Neural progenitor cell (in vitro differentiated cells): ENCODE measurements at places on chromosomes 4 and X.

DNA sequence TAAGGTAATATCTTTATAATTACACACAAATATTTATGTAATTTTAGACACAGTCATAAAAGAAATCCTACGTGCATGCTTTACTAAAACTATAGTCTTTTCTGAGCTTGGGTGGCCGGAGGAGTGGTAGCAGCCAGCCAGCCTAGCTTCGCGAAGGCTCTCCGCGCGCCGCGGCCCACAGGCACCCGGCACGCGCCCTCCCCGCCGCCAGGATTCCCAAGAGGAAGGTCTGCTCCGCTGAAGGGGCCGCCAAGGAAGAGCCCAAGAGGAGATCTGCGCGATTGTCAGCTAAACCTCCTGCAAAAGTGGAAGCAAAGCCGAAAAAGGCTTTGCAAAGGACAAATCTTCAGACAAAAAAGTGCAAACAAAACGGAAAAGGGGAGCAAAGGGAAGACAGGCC is 8.7 kb upstream of the PJA1 start:
- peak; percentile 59 for DNase-seq

GRCh38 chr4:87916626-87917025 is 58.9 kb upstream of the SPP1 start:
- DNase-seq, result no peak

DNA sequence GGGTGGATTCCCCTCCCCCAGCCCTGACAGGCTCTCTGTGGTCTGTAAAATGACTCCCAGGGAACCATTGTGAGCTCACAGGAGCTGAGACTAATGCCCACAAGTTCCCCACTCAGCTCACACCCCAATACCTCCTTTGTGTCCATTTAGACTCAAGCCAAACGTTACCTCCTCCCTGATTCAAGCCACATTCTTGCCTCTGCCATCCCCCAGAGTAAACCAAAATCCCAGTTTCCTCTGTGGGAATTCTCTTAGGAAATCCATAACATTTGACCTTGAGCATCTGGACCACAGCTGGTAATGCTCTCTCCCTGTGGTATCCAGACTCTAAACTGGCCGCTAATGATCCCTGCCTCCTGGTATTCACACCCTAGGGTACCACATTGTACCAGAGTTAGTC is 26.3 kb upstream of the KDM5C start:
- DNase-seq, result peak; percentile 72

DNA sequence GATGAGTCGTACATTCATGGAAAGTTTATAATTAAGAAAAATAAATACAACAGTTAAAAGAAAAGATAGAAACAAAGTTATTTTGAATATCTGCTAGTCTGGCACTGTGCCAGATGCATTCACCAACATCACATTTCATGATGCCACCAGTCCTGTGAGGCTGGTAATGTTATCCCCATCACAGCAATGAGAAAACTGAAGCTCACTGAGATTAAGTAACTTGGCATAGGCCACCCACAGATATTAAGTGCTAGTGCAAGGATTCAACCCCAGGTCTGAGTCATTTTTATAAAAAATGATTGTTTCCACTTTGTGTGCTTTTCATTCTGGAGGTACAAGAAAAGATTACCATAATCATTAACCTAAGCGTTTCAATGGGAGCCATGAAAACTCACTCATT is 65.0 kb upstream of the IL15 start:
- DNase-seq, result no peak

GRCh38 chr4:6027392-6027791 is 9.2 kb upstream of the C4orf50 start:
- no peak for DNase-seq

GRCh38 chr4:136277741-136278140 is 1254.6 kb downstream of the PCDH18 start:
- no peak for DNase-seq

DNA sequence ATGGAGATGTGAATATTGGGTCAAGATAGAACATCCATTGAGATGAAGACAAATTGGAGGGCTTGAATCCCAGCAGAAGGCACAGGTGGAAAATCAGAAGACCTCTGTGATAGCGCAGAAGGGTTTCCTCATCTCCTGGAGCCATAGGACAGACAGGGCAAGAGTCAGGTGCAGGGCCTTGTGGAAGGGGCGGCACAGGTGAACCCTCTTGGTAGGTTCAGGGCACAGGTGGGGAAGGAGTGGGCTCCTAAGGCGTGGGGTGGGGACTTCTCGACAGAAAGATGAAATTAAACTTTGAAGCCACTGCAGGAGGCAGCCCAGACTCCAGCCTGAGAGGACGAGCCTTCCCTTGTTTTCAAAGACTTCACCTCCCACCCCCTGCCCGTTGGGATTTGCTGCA is 9.3 kb upstream of the RGS12 start:
- no peak for DNase-seq

- DNase-seq, result no peak
These were observed 915 bp upstream of the RAB33B start for GRCh38 chr4:139453041-139453370.

- DNase-seq, result no peak
These were observed 260.5 kb downstream of the SPATA18 start for GRCh38 chr4:52311464-52312125.

- no peak for DNase-seq
These were observed 72.7 kb upstream of the AADAT start for GRCh38 chr4:170162416-170162815.

GRCh38 chr4:138560448-138560847 is 318.3 kb upstream of the SLC7A11 start:
- DNase-seq, result no peak

DNA sequence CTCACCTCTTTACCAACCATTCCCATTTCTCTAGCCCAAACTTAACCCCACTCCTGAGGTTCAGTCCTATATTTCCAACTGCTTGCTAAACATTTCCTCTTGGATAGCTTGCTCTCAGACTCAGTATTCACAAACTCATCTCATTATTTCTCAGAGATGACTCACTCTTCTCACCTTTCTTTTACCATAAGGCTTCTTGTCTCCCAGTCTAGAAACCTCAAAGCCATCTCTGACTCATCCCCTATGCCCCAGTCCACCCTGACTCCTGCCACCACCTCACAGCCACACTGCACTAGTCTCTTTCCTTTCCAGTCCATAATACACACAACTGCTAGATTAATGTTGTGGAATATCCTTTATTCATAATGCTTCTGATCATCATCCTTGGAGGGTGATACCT is 4.8 kb downstream of the FRMPD3 start:
- no peak for DNase-seq

DNA sequence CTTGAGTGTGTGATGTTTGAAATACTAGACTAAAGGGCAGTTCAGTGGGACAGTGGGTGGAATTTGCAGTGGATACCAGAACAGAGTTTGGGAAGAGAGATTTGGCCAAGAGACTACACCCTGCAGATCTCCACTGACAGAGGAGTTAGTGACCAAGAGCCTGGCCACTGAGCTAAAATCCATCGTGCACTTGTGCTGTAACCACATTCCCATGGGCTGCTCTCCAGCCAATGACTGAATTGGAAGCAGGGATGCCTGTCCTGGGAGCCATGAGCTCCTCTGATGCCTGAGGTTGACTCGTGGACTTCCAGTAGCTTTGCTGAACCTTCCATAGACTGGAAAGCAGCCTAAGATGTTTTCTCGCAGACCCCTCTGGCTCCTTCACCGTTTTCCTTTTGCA is 296.1 kb downstream of the TRIML1 start:
- no peak for DNase-seq

DNA sequence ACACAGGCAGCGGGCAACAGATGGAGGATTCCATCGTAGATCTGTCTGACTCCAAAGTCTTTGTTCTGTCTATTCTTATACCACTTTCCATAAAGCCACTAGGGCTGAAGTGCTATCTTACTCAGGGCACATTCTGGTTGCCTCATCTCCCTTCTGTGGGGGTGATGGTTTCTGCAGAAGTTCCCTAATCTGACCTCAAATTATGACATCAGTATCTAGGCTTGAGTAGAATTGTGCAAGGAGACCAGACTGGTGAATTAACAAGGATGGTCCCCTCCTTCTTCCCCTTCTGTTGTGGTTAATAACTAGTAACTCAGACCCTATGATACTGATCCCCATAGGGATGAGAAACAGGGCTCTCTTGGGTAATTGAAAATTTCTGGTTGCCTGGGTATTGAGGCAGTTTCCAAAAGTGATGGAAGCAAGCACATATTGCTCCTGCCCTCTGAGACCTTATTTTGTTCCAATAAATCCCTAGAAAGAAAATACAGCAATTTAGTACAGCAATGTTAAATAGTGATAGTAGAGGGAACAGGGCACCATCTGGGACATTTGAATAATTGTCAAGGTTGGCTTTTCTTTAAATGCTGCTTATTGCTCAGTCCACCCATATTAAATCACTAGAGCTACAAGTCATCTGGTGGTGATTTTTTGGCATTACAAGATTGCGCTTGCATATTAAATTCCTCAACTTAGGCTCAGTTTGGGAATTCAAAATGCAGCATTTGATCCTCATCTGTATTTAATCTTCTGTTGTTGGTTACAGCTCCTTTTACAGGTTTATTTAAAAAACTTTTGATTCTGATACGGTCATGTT is 57.3 kb upstream of the AP1S2 start:
- no peak for DNase-seq

DNA sequence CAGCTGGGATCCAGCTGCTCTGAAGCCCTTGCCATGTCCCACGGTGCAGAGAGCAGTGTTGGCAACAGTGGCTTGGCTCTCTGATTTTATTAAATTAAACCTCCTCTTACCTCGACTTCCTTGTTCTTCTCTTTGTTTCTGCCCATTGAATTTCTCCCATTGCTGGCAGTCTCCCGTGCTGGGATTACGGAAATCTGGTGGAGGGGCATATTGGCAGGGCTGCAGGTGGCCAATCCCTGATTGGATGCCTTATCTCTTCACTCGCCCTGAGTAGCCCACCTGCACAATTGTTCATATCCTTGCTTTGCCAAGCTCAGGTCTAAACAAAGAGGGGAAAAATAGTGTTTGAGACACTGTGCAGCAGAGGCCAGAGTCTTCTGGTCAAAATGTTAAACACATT is 493.9 kb downstream of the TMA16 start:
- DNase-seq, result peak; percentile 51

DNA sequence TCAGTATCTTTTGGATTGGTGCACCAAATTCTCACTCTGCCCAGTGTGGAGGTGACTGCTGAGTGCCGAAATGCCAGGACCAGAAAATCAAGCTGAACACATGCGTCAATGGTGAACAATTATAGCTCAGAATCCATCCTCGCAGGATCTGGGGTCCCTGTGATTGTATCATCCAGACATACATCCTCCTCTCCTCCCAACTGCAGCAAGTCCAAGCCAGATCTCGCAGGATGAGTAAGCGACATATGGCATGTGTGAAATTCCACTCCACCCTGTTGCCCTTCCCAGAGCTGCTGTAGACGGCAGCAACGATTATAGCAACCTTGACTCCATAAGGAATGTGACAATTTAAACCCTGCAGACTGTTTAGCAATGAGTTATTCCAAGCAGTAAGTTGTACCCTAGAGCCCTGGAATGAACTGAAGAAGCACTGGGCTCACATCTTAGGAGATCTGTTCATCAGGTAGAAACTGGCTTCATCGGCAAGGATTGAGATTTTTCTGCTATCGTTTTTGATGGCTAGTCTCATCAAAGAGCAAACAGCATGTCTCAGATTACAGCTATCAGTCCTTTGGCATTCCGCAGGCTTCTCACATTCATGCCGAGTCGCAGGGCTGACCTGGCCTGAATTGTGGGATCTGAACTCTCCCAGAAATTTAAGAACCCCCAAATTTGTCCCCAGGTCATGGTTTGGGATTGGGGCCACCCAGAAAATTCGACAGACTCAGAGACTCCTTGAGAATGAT is 35.5 kb upstream of the SORBS2 start:
- DNase-seq, result no peak
